ENCODE measurements at places on chromosomes 6 and 20.

DNA sequence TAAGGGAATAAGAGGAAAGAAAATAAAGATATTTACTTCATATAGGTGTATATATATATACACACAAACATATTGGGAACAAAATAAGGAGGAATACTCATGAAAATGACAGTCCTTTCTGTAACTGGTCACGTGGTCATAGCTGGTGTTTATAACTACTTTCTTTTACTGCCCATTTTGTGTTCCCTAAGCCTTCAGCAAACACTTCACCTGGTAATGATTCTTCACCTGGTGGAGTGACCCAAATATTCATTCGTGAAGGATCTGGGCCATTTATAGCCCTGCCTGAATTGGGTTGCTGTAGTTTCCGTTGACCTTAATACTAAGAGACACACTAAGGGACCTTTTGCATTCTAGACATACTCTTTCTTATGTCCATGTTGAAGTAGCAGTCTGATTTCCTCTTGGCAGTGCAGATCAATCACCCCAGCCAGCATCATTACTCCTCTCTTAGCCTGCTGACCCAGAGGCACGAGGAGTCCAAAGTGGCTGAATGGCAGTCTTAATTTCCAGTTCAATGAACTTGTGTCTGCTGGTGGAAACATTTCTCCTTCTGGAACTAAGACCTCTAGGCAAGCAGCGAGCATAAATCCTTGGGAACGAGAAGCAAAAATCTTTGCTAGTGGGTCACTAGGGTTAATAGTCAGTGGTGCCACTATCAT, 39.9 kb upstream of the IYD start:
- no peak for DNase-seq

- no peak for DNase-seq
Measured at GRCh38 chr6:8645212-8645611, 209.9 kb upstream of the SLC35B3 start.

GRCh38 chr20:10060226-10060625, 25.4 kb downstream of the ANKEF1 start:
- no peak for DNase-seq

DNA sequence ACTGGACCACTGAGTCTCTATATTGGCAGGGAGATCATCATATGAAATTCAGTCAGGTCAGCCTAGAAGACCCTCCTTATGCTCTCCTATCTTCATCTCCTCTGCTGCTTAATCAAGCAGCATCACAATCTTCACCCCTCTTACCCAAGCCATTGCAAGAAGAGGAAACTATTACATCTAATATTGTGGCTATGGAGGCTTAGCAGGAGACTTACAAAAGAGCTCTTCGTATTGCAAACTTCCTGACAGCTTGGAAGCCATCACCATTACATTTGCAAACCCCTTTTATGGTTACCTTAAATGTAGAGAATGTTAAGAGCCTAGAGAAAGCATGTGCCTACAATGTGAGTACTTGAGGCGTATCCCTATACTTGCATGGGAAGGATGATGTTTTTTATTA, 87.2 kb upstream of the STXBP5 start:
- DNase-seq: no peak

DNA sequence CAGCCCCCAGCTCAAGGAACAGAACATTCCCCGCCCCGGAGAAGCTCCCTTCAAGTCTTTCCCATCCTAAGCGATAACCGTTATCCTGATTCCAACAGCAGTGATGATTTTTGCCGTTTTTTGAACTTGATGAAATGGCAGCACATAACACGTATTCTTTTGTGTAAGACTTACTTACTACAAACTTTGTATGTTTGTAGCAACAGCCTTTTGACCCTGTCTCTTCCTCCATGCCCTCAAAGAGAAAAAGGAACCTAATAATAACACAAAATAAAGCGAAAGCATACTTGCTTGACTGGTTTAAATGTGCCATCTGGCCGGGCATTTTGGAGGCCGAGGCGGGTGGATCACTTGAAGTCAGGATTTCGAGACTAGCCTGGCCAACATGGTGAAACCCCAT, 26.4 kb upstream of the SLC9A8 start:
- no peak for DNase-seq

GRCh38 chr6:10276660-10277287, 138.1 kb downstream of the TFAP2A start:
- DNase-seq: no peak

DNA sequence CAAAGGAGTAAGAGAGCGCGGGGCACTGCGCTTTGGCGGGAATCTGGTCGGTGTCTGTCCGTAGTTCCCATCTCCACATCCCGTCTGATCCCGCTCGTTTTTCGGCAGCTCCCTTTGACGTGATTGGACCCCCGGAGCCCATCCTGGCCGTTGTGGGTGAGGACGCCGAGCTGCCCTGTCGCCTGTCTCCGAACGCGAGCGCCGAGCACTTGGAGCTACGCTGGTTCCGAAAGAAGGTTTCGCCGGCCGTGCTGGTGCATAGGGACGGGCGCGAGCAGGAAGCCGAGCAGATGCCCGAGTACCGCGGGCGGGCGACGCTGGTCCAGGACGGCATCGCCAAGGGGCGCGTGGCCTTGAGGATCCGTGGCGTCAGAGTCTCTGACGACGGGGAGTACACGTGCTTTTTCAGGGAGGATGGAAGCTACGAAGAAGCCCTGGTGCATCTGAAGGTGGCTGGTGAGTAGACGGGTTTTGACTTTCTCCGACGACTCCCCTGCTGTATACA, 1.4 kb downstream of the BTN1A1 start:
- DNase-seq: no peak

DNA sequence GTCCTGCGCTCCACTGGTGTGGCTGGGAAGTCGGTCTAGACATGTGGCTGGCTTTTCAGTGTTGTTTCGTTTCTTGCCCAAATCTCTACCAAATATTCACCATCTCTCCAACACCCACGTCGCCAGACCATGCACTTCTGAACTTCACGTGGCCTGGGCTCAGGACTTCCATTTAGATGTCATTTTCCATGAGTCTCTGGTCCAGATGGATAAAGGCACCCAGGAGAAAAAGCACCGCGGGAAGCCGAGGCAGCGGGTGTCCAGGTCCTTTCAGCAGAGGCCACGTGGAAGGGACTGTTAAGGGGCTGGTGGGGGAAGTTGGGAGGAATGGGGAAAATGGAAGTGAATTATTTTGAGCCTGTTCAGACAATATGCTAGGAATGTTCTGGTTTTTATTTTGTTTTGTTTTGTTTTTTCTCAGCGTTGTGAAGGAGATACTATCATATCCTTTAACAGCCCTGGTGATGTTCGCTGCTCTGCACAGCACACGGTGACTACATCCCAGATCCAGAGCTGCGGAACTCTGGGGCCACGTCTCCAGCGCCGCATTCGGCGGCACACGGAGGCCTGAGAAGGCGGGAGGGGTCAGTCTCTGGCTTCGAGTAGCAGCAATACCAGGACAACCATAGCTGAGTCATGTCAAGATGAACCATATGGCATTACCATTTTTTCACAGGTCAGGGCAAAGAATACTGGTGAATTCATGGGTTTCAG, 230.3 kb downstream of the THBS2 start:
- DNase-seq: no peak

DNA sequence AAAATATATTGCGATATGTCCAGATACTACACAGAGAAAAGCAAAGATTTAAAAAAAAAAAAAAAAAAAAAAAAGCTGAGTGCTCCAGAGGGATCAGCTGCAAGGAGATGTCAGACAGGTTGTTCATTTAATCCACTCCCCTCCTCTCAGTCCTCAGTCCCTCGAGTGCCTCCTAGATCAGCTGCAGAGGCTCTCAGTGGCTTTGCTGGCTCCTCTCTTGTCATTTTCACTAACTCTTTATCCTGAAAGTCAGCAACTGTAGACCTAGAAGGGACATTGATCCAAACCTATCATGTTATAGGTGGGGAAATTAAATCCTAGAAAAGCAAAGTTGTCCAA, 61.6 kb downstream of the KIAA0319 start:
- DNase-seq: no peak

DNA sequence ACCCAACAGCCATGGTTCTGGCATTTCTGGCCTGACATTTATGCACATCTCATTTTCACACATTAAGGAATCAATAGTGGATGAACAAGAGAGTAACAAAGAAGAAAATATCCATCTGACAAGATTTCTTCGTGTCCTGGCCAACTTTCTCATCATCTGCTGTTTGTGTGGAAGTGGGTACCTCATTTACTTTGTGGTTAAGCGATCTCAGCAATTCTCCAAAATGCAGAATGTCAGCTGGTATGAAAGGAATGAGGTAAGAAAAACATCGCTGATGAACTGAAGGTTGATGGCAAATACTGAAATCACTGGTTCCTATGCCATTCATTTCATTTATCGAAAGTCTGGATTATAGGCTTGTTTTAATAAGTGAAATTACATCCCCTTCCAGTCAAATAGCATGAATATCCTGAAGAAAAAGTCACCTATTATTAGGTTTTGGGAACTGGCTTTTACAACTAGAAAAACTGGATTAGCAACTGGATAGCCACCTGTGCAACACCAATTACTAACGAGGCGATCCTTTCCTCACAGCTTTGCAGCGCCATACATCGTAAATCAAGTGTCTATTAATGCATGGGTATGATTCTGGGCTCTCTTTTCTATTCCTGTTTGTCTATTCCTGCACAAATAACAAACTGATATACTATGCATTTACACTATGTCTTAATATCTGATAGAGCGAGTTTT, 50.2 kb upstream of the NOP56 start:
- no peak for DNase-seq

DNA sequence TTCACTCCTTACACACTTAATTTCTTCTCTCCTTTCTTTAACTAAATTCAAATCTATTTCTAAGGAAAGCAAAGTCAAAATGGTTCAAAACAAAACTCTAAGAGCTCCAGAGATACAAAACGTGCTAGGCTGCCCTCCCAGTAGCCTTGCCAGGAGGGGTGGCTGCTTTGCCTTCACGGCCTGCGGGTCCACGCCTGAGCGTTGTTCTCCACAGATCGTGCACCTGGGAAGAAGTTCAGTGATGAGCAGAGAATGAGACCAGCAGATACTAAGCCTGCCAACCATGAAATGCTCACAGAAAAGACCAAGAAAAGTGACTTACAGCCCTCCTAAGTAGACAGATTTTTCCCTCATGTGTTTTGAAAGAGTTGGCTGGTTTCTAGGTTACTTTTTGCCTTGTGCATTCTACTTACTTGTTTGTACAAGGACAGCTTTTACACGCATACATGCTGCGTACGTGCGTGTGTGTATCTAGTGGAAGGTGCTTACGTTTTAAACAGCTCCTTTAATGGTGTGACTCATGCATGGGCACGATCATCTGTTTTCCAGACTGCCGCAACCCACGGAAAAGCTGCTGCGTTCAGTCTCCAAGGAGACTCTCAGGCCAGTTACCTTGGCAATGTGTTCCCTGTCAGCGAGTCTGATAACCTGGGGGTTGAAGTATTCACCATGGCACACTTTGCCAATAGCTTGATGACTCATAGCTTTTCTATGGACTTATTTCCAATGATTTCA, 32.4 kb upstream of the PBOV1 start:
- no peak for DNase-seq

DNA sequence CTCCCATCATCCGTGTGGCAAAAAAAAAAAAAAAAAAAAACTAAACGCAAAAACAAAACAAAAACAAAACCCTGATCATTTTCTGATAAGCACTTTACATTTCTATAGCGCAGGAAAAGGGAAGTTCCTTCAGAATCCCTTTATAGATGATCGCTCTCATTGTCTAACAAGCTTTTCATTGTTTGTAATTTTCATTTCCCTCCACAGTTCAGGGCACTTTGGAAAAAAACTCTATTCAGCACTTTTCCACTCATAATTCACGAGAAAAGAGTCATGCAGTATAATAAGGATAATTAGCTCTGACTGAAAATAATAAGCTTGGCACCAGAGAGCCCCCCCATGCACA, 89.4 kb upstream of the ATXN1 start:
- no peak for DNase-seq

GRCh38 chr6:40960742-40961430, 78.1 kb downstream of the UNC5CL start:
- no peak for DNase-seq

GRCh38 chr6:156852858-156853216, 75.7 kb downstream of the ARID1B start:
- DNase-seq: no peak

- DNase-seq: no peak
Measured at GRCh38 chr6:27830212-27830599, 82.0 kb downstream of the OR2B2 start.

- DNase-seq: no peak
Measured at GRCh38 chr6:18431581-18431980, 44.4 kb downstream of the RNF144B start.

DNA sequence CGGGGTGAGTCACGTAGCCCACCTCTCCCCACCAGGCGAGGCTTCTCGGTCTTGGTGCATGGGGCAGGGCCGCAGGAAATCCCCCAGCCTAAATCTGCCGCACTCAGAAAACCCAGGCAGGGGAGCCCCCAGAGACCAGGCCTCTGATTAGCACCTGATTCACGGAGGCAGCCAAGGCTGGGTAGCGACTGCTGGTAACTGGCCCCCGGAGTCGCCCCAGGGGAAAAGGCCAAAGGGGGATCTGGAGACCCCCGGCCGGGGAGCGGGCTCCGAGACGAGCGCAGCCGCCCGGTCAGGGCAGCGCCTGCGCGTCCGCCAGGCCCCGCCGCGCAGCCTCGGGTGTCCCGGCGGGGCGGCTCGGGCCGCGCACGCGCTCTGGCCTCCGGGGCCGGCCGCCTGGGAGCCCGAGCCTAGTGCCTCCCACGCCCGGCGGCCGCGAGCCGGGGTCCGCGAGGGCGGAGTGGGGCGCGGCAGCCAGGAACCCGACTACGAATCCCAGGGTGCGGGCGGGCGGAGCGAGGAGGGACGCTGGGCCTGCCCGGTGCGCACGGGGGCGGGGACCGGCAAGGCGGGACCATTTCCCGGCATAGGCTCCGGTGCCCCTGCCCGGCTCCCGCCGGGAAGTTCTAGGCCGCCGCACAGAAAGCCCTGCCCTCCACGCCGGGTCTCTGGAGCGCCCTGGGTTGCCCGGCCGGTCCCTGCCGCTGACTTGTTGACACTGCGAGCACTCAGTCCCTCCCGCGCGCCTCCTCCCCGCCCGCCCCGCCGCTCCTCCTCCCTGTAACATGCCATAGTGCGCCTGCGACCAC, at the start of gene DUSP22:
TSS of gene DUSP22 (plus strand) at position 791 of the 809 bp plus-strand sequence. CDS start 53 bp downstream, outside the sequence.
- DNase-seq: peak; percentile 82

GRCh38 chr6:16765235-16765634, 4.0 kb upstream of the ATXN1 start:
- no peak for DNase-seq

DNA sequence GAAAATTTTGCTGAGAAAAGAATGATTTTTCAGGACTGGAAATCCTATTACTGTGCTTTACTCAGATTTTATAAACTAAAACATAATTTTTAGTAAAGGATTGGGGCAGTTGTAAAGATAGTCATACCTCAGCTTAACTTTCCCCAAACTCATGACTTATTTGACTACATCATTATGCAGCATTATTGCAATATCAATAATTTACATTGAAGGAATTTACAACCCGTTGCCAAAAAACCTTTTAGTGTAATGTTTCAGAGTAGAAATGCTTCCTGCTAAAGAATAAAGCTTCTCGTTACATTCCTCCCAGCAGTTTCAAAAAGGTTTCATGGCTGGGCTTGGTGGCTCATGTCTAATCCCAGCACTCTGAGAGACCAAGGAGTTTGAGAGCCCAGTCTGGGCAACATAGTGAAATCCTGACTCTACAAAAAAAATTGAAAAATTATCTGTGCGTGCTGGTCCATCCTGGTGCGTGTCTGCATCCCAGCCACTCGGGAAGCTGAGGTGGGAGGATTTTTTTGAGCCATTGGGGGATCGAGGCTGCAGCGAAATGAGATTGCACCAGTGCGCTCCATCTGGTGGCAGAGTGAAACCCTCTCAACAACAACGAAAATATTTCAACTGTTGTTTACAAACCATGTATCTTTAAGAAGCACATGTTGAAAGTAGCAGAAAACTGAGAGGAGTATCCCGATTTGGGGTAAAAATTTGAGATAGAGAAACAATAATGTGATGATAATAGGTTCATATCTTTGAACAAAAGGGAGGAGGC, 4.4 kb downstream of the AMD1 start:
- peak; percentile 68 for DNase-seq
